ENCODE measurements at places on chromosomes 5 and 9.

- no peak for DNase-seq
Observed at GRCh38 chr9:10108815-10109214, 504.0 kb downstream of the PTPRD start.

GRCh38 chr5:142683881-142684505 is 1.9 kb downstream of the FGF1 start:
- DNase-seq = no peak

- DNase-seq = no peak
Observed at GRCh38 chr5:157219491-157220271, 39.0 kb downstream of the ITK start.

- DNase-seq = peak; percentile 26
Observed at GRCh38 chr5:73312146-73312871, 136.3 kb downstream of the FOXD1 start.

GRCh38 chr5:129991780-129992179 is 87.5 kb downstream of the CHSY3 start:
- DNase-seq = no peak

- no peak for DNase-seq
Observed at GRCh38 chr9:83765376-83765775, 52.2 kb downstream of the GKAP1 start.
